ENCODE measurements at places on chromosomes 1 and 21.
A peak's percentile ranks its signal among the peaks of the same experiment; 100 is the strongest.

DNA sequence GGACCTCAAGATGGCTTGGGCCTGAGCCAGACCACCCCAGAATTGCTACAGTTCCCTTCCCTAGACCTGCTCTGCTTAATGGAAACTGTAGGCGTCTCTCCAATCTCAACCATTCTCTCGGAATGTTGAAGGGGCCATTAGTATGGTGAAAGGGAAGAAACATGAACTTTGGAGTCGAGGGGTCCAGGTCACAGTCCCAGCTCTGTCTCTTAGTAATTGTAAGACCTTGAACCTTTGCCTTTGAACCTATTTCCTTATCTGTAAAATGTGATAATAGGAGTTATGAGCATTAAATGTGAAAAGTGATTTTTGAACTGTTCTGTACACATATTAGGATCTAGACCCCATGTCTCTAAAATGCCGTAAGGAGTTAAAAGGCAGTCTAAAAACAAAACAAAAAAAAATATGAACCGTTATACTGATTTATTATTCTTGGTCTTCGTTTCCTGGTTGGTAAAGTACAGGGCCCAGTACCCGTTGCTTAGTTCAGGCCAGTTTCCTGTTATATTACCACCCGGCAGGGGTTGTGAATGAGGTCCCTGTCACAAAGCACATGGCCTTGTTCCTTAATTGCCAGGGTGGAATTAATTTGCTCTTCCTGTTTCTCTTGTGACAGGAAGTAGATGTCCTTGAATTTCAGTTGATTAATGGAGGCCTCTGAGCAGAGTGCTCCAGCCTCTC lies 42.3 kb downstream of the TCEANC2 start:
- DNase-seq = no peak

GRCh38 chr1:91833946-91834345 lies 52.0 kb downstream of the TGFBR3 start:
- no peak for DNase-seq

DNA sequence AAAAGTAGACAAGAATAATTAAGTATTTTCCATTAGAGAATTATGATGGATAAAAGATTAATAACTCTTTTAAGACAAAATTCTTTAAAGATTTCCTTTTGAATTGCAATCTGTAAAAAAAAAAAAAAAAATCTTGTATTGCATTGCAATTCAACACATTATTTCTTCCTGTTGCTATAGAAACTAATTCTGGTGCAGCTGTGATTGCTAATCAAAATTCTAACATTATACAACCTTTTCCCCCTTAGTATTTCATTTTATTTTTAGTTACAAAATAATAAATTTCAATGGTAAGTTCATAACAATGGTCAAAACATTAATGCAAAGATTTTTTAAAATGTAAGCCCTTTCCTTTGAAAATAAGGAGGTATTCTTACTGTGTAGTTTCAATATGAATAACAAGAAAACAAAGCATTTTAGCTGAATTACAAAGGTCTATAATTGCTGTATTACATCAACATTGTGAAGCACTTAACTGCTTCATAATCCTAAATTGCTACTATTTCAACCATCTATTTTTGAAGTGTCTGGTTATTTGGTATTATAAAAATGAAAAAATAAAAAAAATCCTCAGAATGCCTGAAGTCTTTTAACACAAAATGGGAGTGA lies 135.0 kb downstream of the SYT14 start:
- DNase-seq = no peak

DNA sequence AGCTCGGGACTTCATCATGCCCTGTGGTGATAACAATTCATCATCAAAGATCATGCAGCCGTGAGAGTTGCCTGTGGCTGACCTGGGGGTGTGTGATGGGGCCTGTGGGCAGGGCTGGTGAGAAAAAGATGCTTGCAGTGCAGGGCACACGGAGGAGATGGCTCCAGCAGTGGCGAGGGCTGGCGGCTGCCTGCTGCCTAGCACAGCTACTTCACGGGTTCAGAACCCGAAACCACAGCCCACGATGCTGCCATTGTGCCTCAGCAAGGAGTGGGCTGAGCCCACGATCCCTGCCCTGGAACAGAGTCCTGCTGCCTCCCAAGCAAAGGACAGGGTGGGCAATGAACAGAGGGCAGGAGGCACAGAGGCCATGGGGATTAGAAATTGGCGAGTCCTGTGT lies 631 bp upstream of the KRTAP10-9 start:
- DNase-seq = no peak

DNA sequence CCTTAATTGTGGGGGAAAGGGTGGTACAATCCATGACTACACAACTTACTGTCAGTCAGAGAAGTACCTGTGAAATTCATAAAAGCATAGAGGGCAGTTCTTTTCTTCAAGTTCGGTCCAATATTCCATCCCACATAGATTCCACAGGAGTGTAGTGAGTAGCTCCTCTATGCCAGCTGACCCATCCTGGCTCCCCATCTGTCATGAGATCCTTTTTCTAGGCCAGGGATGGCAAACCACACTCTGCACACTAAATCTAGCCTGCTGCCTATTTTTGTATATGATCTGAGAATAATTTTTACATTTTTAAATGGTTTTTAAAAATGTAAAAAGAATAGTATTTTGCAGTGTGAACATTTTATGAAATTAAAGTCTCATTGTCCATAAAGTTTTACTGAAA lies 107.0 kb upstream of the TSPAN2 start:
- DNase-seq = no peak

DNA sequence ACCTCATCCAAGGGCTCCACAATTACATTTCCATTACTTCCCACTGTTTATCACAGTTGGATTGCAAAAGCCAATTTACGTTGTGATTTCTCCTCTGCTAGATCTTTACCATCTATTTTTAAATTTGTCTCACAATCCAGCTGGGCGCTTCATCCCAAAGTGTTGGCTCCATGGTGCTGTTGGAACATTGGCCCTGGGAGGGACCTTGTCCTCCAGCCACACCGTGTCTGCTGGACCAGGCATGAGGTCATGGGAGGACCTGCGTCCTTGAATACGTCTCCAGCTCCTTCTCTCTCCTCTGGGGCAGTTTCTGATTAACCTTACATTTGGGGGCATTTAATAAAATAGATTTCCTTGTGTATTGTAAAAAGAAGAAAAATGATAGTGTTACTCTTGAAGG lies 125.4 kb downstream of the KCNJ6 start:
- DNase-seq = no peak

GRCh38 chr1:147723691-147724323 lies 36.6 kb downstream of the GJA5 start:
- DNase-seq = no peak

DNA sequence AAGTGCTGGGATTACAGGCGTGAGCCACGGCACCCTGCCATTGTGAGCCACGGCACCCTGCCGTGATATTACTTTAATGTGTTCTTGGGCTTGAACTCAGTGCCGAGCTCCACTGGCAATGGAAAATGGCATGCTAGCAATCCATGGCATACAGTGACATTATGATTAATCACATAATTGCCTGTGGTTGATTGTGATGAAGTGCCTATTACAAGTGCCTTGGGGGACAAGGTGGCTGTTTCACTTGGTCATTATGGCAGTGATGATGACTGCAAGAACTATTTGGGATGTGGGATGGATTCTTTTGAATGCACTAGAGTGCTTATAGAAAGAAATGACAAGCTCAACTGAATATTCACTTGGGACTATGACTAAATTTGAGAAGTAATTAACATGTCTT lies 22.3 kb upstream of the HPCAL4 start:
- DNase-seq = no peak

GRCh38 chr1:26359981-26360806 lies 6.3 kb upstream of the CRYBG2 start:
- no peak for DNase-seq

DNA sequence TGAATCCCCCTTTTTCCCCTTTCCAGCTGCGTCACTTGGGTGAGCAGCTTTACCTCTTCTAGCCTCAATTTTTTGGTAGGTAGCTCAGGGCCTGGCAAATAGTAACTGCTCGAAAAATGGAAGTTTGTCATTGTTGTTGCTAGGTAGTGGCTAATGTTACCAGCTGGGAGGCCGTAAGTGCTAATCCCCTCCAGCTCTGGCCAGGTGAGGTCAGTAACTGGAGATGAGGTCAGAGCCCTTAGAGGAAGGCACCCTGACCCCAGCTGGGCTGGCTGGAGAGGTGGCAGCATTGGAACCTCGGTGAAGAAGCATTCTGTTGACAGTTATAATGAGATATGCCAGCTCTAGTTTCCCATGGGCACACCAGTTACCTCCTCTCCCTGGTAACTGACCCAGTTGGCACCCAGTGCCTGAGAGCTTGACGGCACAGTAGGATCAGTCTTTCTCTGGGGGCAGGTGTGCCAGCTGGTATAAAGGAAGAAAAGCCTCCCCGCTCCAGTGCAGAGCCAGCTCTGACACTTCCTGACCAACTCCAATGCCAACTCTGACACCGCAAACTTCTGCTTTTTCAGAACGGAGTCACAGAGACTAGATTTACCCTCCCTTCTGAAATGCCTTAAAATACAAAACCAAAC lies 35.0 kb upstream of the SLC2A1 start:
- DNase-seq = no peak

DNA sequence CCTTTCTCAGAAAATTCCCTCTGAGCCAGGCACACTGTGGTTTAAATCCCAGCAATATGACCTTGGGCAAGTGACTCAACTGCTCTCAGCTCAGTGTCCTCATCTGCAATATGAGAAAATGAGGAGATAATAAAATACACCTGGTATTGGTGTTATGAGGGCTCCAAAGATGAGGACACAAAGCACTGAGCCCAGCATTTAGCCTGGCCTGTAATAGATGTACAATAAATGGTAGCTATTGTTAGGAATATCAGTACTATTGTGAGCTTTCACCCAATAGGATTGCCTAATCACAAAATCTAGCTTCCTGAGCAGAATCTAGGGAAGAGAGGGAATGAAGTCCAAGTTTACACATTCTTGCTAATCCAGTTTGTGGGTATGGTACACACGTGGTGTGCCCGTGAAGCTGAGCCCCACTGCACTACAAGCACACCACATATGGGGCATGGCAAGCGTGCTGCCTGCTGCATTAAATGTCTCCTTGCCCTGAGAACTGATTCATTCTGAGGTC lies 24.3 kb upstream of the SLC30A1 start:
- DNase-seq = no peak

DNA sequence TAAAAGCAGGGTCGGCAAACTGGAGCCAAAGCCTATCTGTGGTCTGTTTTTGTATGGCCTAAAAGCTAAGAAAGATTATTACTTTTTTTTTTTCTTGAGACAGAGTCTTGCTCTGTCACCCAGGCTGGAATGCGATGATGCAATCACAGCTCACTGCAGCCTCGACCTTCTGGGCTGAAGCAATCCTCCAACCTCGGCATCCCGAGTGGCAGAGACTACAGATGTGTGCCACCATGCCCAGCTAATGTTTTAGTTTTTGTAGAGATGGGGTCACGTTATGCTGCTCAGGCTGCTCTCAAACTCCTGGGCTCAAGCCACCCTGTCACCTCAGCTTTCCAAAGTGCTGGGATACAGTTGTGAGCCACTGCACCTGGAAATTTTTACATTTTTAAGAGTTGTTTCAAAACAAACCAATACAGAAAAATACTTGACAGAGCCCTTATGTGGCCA lies 6.5 kb upstream of the GLRX2 start:
- peak; percentile 54 for DNase-seq

Data from non-pigmented ciliary epithelial cell (primary cell).